Neuronal stem cell (in vitro differentiated cells): ENCODE measurements at places on chromosomes 7 and 10.

DNA sequence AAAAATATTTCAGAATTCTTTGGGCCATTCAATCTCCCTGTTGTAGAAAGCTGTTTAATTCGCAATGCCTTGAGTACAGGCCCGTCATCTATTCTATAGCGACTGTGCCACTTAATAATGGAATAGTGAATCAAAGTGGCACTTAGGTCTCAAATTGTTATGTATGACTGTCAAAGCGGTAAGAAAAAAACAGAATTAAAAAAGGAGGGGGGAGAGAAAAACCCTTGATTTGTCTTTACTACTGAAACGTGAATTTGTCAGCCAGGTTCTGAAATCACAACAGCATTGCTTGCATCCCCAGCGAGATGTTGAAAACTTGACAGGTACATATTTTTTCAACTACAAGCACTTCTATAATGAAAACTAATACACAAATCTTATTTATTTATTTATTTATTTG is 320.9 kb downstream of the TFEC start:
- H3K36me3 ChIP-seq: no peaks in the 10 kb centered on the region
- no peak for DNase-seq
- H3K4me3 ChIP-seq: no peak overlapping the region
- H3K27ac ChIP-seq: no peak overlapping the region

DNA sequence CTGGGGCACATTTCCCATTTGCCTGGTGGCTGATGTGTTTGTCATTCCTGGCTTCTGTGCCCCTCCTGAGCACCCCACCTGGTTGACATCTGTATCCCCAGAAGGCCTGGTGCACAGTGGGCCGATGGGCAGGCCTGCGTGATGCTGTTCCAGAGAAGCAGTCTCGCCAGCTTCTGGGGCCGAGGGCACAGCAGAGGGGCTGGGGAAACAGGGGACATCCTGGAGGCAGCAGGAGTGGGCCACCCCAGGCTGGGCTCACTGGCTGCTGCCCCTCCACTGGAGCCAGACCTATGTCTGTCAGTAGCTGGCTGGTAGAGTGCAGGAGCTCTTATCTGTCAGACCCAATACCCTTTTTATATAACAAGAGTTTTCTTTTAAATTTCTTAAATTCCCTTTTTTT is 896 bp upstream of the MYL7 start:
- H3K27me3 ChIP-seq: peaks cover 26% of the 10 kb centered on the region
- H3K4me3 ChIP-seq: no peak overlapping the region
- H3K4me1 ChIP-seq: peaks cover 5% of the 10 kb centered on the region
- H3K36me3 ChIP-seq: no peaks in the 10 kb centered on the region
- DNase-seq: no peak

GRCh38 chr7:100745184-100745583 is 11.8 kb downstream of the ZAN start:
- no peak for DNase-seq
- no peaks in the 10 kb centered on the region for H3K36me3 ChIP-seq
- no peak overlapping the region for H3K27ac ChIP-seq
- H3K4me3 ChIP-seq: no peak overlapping the region
- no peaks in the 10 kb centered on the region for H3K4me1 ChIP-seq

DNA sequence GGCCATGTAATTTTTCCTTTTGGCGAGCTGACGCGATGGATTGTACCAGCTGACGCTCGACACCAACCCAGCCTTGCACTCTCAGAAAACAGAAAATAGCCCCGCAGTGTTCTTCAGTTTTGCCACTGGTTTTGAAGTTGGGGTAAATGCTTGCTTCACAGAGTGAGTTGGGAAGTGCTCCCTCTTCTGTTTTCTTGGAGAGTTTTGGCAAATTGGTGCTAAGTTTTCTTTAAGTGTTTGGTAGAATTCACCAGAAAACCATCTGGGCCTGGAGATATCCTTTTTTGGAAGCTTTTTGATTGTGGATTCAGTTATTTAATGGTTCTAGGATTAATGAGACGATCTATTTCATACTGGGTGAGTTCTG is 252.8 kb downstream of the ELFN1 start:
- H3K27ac ChIP-seq: no peak overlapping the region
- H3K27me3 ChIP-seq: no peaks in the 10 kb centered on the region
- H3K4me3 ChIP-seq: no peak overlapping the region

GRCh38 chr7:81534996-81535395 is 234.9 kb downstream of the HGF start:
- H3K27me3 ChIP-seq: no peaks in the 10 kb centered on the region
- no peaks in the 10 kb centered on the region for H3K4me1 ChIP-seq
- DNase-seq: no peak
- H3K27ac ChIP-seq: no peak overlapping the region

GRCh38 chr10:101467286-101467770 is 113.4 kb downstream of the BTRC start:
- H3K4me1 ChIP-seq: peaks cover 23% of the 10 kb centered on the region
- peak; percentile 72 for DNase-seq
- no peak overlapping the region for H3K27ac ChIP-seq
- H3K36me3 ChIP-seq: no peaks in the 10 kb centered on the region

DNA sequence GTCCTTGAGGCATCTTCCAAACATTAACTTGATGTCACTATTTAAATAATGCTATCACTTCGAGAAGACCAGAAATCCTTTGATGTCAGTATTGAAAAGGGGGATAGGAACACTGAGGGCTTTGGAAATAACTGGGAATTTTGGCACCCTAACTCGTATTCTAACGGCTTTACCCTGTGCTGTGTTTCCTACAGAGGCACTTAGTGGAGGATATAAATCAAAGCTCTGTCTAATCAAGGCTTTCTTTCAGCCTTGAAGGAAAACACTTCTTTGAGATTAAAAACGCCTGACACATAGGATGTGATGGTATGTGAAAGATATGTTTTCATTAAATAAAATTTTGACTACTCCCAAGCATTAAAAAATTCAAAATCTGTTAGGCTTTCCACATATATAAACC is 62.3 kb downstream of the CREB5 start:
- peaks cover 15% of the 10 kb centered on the region for H3K4me1 ChIP-seq
- no peak for DNase-seq
- H3K36me3 ChIP-seq: peaks cover 12% of the 10 kb centered on the region

- no peak overlapping the region for H3K4me3 ChIP-seq
- peaks cover 6% of the 10 kb centered on the region for H3K27me3 ChIP-seq
- H3K36me3 ChIP-seq: no peaks in the 10 kb centered on the region
- no peak for DNase-seq
- no peak overlapping the region for H3K27ac ChIP-seq
- no peaks in the 10 kb centered on the region for H3K4me1 ChIP-seq
Measured at GRCh38 chr7:92944633-92945032, 108.3 kb upstream of the CDK6 start.

DNA sequence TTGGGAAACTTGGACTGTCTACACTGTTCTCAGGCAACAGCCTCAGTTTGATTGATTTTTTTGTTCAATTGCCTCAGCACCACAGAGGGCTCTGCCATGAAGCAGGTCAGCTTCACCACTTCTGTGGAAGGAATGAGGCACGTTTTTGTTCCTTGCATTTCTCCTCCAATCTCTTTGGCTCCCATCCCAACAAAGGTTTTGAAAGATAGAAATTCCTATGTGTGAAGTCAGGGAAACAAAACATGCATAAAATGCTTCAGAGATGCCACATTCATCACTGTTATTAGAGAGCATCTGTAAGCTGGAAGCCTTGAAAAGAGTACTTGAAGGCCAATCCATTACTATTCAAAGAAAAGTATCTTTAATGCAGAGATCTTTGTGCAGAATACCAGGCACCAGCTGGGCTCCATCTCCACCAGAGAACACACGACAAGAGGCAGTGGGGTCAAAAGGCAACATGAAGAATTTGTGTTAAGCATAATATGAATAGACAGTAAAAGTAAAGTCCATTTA is 249.1 kb upstream of the LYZL1 start:
- no peaks in the 10 kb centered on the region for H3K36me3 ChIP-seq
- no peaks in the 10 kb centered on the region for H3K4me1 ChIP-seq
- no peaks in the 10 kb centered on the region for H3K27me3 ChIP-seq
- H3K27ac ChIP-seq: no peak overlapping the region
- no peak overlapping the region for H3K4me3 ChIP-seq

- no peak for DNase-seq
- no peaks in the 10 kb centered on the region for H3K36me3 ChIP-seq
- no peaks in the 10 kb centered on the region for H3K4me1 ChIP-seq
- no peak overlapping the region for H3K4me3 ChIP-seq
- H3K27ac ChIP-seq: no peak overlapping the region
- no peaks in the 10 kb centered on the region for H3K27me3 ChIP-seq
Measured at GRCh38 chr7:71905821-71906220, 506.3 kb downstream of the CALN1 start.

- H3K27me3 ChIP-seq: no peaks in the 10 kb centered on the region
- H3K27ac ChIP-seq: no peak overlapping the region
- peaks cover 2% of the 10 kb centered on the region for H3K4me1 ChIP-seq
- no peak overlapping the region for H3K4me3 ChIP-seq
- DNase-seq: peak; percentile 31
- no peaks in the 10 kb centered on the region for H3K36me3 ChIP-seq
Measured at GRCh38 chr7:26686448-26686981, 177.9 kb downstream of the SKAP2 start.

GRCh38 chr10:102610441-102610887 is 33.8 kb upstream of the TRIM8 start:
- peaks cover 23% of the 10 kb centered on the region for H3K36me3 ChIP-seq
- H3K27ac ChIP-seq: no peak overlapping the region
- H3K4me1 ChIP-seq: no peaks in the 10 kb centered on the region
- DNase-seq: no peak
- no peaks in the 10 kb centered on the region for H3K27me3 ChIP-seq

DNA sequence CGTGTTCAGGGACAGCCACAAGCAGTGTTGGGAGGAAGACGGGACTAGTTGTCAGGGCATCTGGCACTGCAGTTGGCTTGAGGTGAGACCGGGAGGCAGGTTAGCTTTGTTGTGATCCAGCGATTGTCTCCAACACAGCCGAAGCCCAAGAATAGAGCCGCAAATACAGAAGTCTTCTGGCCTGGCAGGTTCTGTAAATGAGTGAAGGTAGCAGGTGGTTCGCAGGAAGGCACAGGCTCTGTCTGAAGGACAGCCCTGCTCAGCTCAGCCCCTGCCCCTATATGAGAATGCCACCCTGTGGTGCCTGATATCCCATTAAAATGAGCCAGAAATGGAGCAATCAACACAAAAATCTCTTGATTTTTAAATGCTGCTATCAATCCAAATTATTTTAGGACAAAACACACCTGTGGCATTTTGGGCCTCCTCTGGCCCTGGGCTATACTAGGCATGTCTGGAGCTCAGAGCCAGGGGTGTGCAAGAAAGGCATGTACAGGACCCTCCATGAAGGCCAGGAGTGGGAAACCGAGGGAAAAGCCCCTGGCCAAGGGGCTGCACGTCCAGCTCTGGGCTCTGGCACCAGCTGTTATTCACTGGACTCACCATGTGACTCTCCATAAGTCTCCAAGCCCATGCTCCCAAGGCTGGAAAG is 11.2 kb upstream of the C10orf71 start:
- DNase-seq: no peak
- no peak overlapping the region for H3K4me3 ChIP-seq
- H3K36me3 ChIP-seq: no peaks in the 10 kb centered on the region
- no peaks in the 10 kb centered on the region for H3K27me3 ChIP-seq
- no peak overlapping the region for H3K27ac ChIP-seq

DNA sequence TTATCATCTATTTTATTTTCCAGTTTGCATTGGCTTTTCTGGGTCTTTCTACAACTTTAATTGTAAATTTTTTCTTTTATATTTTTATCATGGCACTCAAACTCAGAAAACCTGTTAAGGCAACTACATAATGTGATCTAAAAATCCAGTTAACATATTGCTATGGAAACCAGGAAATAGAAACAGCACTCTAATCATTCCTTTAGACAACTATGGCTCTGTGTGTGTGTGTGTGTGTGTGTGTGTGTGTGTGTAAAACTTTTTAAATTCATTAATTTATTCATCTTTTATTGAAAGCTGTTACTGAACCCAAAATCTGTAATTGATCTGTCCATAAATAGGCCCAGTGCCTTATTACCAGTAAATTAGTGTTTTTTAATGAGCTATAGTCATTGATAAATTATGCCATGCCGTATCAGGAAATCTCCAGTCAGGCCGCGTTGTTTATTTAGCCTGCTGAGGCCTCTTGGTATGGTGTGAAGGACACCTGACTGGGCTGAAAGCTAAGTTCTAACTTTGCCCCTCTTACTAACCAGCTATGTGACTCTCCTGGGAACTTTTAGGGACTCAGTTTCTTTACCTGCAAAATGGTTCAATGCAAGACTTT is 1.5 kb upstream of the MET start:
- H3K27me3 ChIP-seq: no peaks in the 10 kb centered on the region
- H3K27ac ChIP-seq: no peak overlapping the region
- no peak overlapping the region for H3K4me3 ChIP-seq
- no peaks in the 10 kb centered on the region for H3K36me3 ChIP-seq
- no peak for DNase-seq

- H3K27ac ChIP-seq: no peak overlapping the region
- no peaks in the 10 kb centered on the region for H3K36me3 ChIP-seq
- H3K4me1 ChIP-seq: no peaks in the 10 kb centered on the region
Measured at GRCh38 chr7:152402384-152403250, 33.2 kb downstream of the KMT2C start.

- no peak overlapping the region for H3K4me3 ChIP-seq
- H3K4me1 ChIP-seq: no peaks in the 10 kb centered on the region
- DNase-seq: no peak
- no peaks in the 10 kb centered on the region for H3K27me3 ChIP-seq
- no peaks in the 10 kb centered on the region for H3K36me3 ChIP-seq
Measured at GRCh38 chr7:79403451-79403850, 50.0 kb downstream of the MAGI2 start.
